Testis (tissue), 5 donors: ENCODE measurements at places on chromosomes 11 and 22. TPM values are rescaled to one million over a fixed set of nuclear protein-coding genes. Genes with fewer than 3 reads are reported as not detected.

DNA sequence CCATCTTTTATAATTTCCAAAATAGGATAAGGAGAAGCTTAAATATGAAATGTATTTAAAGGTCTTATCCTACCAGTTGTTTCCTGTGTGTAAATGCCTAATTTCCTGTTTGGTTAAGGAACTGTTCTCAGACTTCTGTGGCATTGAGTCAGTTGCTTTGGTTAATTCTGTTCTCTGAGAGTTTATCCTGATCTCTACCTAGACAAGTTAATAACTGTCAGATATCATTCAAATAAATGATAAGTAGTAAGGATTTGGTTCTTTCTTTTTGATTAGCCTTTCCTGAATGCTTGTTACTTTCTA is 39.5 kb downstream of the CTNND1 start:
- H3K27me3 ChIP-seq, result no peaks in the 10 kb centered on the region
- peak overlapping the region; percentile 19 for H3K27ac ChIP-seq
- no peaks in the 10 kb centered on the region for H3K36me3 ChIP-seq
- no peak overlapping the region for H3K4me3 ChIP-seq

DNA sequence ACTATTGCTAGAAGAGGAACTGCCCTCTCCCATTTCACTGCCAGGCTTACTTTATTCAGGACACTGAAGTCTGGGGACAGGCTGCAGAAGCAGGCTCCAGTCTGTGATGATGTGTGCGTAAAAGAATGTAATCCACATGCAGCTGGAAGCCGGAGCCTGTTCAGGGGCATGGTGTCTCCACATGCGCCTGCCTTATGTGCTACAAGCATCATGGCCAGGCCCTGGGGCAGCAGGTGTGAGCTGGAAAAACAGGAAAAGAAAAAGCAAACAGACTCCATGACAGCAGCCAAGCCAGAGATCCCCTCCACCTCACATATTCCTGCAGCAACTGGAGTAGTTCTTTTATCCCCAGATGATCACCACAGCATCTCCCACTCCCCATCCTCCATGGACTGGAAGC is 33.4 kb downstream of the ARFGAP2 start:
- no peaks in the 10 kb centered on the region for H3K27me3 ChIP-seq
- DNase-seq, result no peak
- H3K27ac ChIP-seq, result no peak overlapping the region
- no peak overlapping the region for H3K4me3 ChIP-seq
- H3K36me3 ChIP-seq, result no peaks in the 10 kb centered on the region

RAB39A gene
- 1.6 TPM for total RNA-seq

RIMBP3B gene
- total RNA-seq, result 12.1 TPM

- H3K4me1 ChIP-seq, result peaks cover 23% of the 10 kb centered on the region
- no peaks in the 10 kb centered on the region for H3K27me3 ChIP-seq
- H3K4me3 ChIP-seq, result peak overlapping the region; percentile 94
- peak overlapping the region; percentile 98 for H3K27ac ChIP-seq
- DNase-seq, result peak; percentile 60
Measured at GRCh38 chr11:102111787-102112508, 1.7 kb downstream of the YAP1 start.
